ENCODE measurements at places on chromosomes 5 and 9. TPM values are rescaled to one million over a fixed set of nuclear protein-coding genes. Genes with fewer than 3 reads are reported as not detected.
A peak's percentile ranks its signal among the peaks of the same experiment; 100 is the strongest.

PSAT1 gene
- total RNA-seq: 173 TPM

DNA sequence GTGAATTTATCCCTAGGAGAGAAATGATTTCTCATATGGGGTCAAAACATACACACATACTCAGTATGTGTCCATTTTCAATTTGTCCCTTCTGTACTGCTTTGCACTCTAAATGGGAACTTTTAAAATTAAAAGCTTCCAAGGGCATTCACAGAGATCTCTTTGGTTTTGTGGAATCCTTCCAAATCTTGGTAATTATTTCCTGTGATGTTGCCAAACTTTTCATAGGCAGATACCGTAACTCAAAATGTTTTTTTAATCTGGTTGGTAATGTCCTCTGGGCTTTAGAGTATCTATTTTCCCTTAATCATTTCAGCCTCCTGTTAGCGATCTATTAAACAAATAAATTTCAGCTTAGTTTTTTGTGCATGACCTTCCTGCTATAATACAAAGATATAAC, 282.4 kb downstream of the ARHGEF28 start:
- H3K36me3 ChIP-seq: no peaks in the 10 kb centered on the region
- DNase-seq: no peak
- H3K4me3 ChIP-seq: no peak overlapping the region
- H3K4me1 ChIP-seq: no peaks in the 10 kb centered on the region
- H3K27ac ChIP-seq: no peak overlapping the region
- no peaks in the 10 kb centered on the region for H3K27me3 ChIP-seq

GRCh38 chr5:107670087-107670931, 428 bp downstream of the EFNA5 start:
- H3K27ac ChIP-seq: no peak overlapping the region
- H3K4me3 ChIP-seq: no peak overlapping the region
- DNase-seq: no peak
- H3K27me3 ChIP-seq: no peaks in the 10 kb centered on the region

GRCh38 chr9:108093773-108094675, 604.5 kb upstream of the KLF4 start:
- H3K27ac ChIP-seq: no peak overlapping the region
- no peak overlapping the region for H3K4me3 ChIP-seq
- no peaks in the 10 kb centered on the region for H3K27me3 ChIP-seq
- no peaks in the 10 kb centered on the region for H3K36me3 ChIP-seq

DNA sequence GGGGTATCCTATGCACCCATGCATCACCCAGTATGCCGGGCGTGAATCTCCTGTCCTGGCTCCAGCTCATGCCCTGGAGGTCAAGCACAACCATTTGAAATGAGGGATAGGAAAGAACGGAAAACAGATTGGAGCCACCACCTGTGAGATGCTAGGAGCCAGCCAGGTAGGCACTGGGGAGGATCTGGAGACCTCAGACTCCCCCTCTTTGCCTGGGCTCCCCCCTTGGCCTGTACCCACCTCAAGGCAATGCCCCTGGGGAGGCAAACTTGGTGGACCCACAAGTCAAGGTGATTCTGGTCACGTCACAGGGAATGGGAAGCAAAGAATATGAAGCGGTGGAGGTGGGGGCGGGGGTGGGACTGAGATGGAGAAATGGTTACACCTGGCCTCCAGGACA, 92.6 kb downstream of the PAX5 start:
- no peaks in the 10 kb centered on the region for H3K27me3 ChIP-seq
- H3K36me3 ChIP-seq: peaks cover 50% of the 10 kb centered on the region
- DNase-seq: no peak
- no peak overlapping the region for H3K4me3 ChIP-seq
- H3K27ac ChIP-seq: peak overlapping the region; percentile 44
- peaks cover 58% of the 10 kb centered on the region for H3K4me1 ChIP-seq

- no peaks in the 10 kb centered on the region for H3K27me3 ChIP-seq
- H3K4me1 ChIP-seq: no peaks in the 10 kb centered on the region
Observed at GRCh38 chr9:3181049-3181953, 337.4 kb upstream of the PUM3 start.

SLC25A48 gene
- not detected for total RNA-seq

DNA sequence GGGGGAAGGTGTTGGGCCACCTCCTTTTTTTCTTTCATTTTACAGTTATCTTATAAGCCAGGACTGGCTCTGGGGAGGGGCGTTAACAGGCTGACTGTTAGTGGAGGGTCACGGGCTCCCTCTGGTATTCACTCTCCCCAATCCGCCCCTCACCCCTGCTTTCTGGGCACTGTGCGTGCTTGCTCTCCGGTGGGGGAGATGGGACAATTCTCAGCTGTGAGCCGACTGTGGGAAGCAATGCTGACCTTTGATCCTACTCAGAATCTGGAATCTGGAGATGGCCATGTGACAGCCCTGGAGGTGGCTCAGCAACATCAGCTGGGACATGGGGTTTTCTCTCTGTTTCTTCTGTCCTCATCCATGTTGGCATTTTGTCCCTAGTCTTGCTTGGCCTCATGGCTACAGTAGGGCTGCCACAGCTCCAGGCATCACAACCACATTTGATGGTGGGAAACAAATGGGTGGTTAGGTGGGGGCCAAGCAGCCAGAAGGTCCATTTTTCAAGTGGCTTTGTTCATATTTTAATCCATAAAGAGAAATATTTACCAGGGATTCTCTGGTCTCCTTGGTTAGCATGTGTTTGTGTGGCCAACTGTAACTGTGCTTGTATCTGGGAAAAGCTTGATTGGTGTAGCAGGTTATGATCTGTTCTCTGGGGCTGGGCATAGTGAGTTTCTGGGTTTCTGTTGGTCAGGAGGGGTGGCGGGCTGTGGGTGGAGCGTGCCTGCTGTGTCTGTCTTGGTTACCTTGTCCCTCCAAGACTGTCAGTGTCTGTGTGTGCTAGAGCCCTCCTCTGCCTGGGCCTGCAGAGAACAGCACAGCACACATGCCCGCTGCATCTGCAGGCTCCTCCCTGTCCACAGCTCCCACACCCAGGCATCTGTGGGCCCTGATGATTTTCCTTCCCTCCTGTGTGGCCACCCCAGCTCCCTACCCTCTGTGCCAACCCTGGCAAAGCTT, 12.4 kb downstream of the WNK2 start:
- no peaks in the 10 kb centered on the region for H3K4me1 ChIP-seq
- no peaks in the 10 kb centered on the region for H3K27me3 ChIP-seq
- no peaks in the 10 kb centered on the region for H3K36me3 ChIP-seq
- DNase-seq: no peak

FBP2 gene
- total RNA-seq: not detected

DNA sequence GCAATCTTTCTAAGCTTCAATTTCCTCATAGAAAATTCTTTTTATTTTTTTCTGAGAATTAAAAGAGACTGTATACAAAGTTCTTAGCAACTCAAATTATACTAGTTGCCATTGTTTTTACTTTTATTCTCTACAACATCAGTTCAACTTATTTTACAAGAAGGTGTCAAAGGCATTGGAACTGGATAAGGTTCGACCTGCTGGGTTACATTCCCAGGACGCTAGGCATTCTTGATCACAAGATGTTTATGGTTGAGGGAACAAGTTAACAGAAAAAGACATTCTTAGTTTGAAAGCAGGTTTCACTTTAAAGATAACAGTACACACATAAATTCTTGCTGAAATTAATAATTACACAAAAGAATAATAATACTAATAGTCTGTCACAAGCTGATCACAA, 163.5 kb upstream of the SNX2 start:
- no peaks in the 10 kb centered on the region for H3K4me1 ChIP-seq
- no peaks in the 10 kb centered on the region for H3K27me3 ChIP-seq
- DNase-seq: no peak
- no peaks in the 10 kb centered on the region for H3K36me3 ChIP-seq
- no peak overlapping the region for H3K27ac ChIP-seq

DNA sequence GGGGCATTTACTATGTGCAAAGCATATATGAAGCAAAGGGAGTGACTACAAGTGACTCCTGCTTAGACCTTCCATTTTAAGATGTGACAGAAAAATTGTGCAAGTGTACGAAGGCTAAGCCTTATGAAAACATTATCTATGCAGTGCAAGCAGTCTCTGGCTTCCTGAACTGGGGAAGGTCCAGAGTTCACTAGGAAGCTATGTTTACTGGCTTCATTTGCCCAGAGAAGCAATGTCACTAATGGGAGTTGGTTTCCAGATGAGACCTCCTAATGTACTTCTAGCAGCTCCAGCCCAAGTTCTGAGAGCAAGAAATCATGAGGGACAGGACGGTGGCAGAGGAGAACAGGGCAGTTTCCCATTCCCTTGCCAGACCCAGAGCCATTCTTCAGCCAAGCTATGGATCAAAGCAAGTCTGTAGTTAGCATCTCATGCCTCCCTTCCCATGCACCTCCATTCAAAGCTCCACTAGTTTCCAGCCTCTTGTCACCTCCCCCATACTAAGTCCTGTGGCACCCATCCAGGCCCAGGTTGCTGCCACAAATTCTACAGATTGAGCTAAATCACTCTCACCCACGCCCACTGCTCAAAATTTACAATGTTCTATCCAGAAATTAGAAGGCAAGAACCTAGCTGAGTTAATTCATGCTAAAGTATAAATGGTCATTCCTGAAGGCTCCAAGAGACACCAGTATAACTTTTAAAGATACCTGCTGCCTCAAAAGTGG, 21.8 kb downstream of the MCTP1 start:
- no peaks in the 10 kb centered on the region for H3K27me3 ChIP-seq
- no peak overlapping the region for H3K4me3 ChIP-seq
- no peaks in the 10 kb centered on the region for H3K36me3 ChIP-seq

IFNK gene
- total RNA-seq: not detected

DNA sequence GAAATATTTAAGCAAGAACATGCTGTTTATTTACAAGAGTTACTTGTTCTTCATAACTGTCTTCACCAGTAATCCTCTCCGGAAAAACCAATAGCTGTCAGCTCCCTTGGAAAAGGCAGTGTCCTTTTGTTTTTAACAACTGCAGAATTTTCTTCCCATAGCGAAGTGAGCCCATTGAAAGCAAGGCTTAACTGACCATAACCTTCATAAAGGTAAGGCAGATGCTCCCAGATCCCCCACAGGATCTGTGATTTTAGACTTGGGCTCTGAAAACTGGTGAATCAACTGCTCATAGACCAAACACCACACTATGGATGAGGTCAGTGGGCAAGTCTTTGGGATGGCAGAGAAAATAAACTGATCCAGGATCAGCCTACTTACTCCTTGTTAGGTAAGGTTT, 155.0 kb downstream of the GLIS3 start:
- H3K4me1 ChIP-seq: no peaks in the 10 kb centered on the region
- H3K27ac ChIP-seq: no peak overlapping the region
- H3K4me3 ChIP-seq: no peak overlapping the region
- H3K36me3 ChIP-seq: no peaks in the 10 kb centered on the region
- no peak for DNase-seq

UBE2B gene
- total RNA-seq: 113 TPM

BTNL8 gene
- not detected for total RNA-seq

PKD2L2 gene
- total RNA-seq: not detected

DNA sequence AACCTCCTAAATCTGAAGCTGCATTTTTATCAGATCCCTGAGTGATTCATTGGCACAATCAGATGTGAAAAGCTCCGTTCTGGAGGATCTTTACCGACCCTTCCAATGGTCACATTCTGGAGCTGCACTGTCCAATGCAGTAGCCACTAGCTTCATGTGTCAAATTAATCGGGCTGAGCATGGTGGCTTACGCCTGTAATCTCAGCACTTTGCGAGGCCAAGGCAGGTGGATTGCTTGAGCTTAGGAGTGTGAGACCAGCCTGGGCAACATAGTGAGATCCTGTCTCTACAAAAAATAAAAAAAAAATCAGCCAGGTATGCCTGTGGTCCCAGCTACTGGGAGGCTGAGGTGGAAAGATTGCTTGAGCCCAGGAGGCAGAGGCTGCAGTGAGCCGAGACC, 3.7 kb downstream of the IL17B start:
- H3K4me3 ChIP-seq: no peak overlapping the region
- no peaks in the 10 kb centered on the region for H3K27me3 ChIP-seq
- H3K4me1 ChIP-seq: peaks cover 4% of the 10 kb centered on the region
- no peak for DNase-seq
- no peak overlapping the region for H3K27ac ChIP-seq

DNA sequence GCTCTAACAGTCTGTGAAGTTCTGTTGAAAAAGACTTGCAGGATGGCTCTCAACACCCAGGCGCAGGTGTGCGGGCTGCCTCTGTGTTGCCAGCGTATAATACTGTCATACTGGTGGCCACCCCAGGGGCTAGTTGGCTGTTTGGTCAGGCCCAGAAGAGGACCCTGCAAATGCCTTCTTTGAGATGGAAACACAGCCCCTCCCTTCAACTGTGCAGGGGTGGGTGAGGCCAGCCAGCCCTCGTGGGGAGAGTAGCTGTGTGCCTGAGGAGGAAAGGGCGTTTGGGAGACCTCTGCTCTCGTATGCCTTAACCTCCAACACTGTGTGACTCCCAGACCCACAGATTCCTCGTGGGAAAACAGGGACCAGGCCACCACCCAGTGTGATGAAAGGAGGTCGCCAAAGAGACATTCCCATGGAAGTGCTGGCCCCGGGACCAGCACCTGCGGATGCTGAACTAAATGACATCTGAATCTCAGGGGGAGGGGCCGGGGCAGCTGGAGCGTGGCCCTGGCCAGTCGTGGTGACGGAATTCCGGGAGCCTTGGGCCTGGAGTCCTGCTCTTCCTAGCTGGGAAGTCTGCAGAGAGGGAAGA, 11.3 kb upstream of the SCGB3A1 start:
- DNase-seq: no peak
- no peak overlapping the region for H3K27ac ChIP-seq
- H3K4me3 ChIP-seq: no peak overlapping the region
- no peaks in the 10 kb centered on the region for H3K4me1 ChIP-seq
- H3K27me3 ChIP-seq: no peaks in the 10 kb centered on the region

- peak; percentile 16 for DNase-seq
- no peaks in the 10 kb centered on the region for H3K4me1 ChIP-seq
- H3K36me3 ChIP-seq: no peaks in the 10 kb centered on the region
- no peaks in the 10 kb centered on the region for H3K27me3 ChIP-seq
Observed at GRCh38 chr9:90972057-90972456, 170.4 kb downstream of the SYK start.

CLK4 gene
- 29.0 TPM for total RNA-seq

DNA sequence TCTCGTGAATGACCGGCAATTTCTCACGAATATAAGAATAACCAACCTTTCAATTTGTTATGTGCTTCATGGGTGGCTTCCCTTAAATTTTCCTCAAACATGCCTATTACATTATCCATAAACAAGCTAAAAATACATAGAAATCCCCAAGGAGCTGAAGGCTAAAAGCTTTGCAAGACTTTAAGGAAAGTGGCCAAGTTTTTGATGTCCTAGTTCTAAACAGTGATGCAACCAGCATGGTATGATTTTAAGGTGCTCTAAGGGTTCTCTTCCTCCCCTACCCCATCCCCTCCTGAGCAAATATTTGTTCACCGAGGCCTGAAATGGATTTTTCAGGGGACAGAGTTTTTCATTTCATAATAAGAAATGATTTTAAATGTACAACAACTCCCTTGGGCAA, 79.8 kb downstream of the RGS7BP start:
- no peak for DNase-seq
- no peak overlapping the region for H3K27ac ChIP-seq
- H3K4me3 ChIP-seq: no peak overlapping the region
- no peaks in the 10 kb centered on the region for H3K4me1 ChIP-seq
- H3K36me3 ChIP-seq: no peaks in the 10 kb centered on the region

DNA sequence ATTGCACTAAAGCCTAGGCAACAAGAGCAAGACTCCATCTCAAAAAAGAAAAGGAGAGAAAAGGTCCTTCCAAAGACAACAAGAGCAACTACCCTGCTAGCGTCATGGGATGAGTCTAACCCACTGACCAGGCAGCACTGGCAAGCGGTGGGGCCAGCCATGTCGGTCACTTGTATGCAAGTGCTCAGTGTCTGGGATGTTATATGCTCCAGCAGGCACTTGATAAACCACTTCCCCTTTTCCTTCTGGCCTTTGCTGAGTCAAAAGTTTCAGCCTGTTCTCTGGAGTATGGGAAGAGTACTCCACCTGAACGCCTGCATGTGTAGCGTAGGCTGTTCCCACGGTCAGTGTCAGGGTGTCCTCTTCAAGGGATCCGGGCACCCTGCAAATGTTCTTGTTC, 9.2 kb upstream of the MXD3 start:
- peaks cover 3% of the 10 kb centered on the region for H3K36me3 ChIP-seq
- H3K4me3 ChIP-seq: no peak overlapping the region
- H3K27me3 ChIP-seq: no peaks in the 10 kb centered on the region
- H3K4me1 ChIP-seq: no peaks in the 10 kb centered on the region

All from Karpas-422 (cell line).